ENCODE measurements at places on chromosomes 7 and 10.

- DNase-seq = no peak
Measured at GRCh38 chr10:13316635-13317311, 16.9 kb upstream of the PHYH start.

- peak; percentile 45 for DNase-seq
Measured at GRCh38 chr10:48548531-48549135, 56.2 kb downstream of the ARHGAP22 start.

DNA sequence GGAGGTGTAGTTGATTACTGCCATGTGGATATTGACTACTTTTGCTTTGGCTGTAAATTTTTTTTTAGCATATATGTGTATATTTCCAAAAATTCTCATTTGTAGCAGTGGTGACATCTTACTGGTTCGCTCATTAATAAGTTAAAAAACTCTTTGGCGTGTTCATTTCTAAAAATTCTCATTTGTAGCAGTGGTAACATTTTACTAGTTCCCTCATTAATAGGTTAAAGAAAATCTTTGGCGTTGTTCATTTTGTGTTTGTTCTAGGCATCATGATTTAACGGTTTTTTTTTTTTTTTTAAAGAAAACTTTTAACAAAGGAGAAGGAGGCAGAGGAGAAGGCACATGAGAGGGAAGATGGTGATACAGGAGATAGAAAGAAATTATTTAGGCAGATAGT, 45.9 kb upstream of the CACNB2 start:
- DNase-seq = no peak

- no peak for DNase-seq
Measured at GRCh38 chr7:76051840-76052239, 3.9 kb downstream of the MDH2 start.

DNA sequence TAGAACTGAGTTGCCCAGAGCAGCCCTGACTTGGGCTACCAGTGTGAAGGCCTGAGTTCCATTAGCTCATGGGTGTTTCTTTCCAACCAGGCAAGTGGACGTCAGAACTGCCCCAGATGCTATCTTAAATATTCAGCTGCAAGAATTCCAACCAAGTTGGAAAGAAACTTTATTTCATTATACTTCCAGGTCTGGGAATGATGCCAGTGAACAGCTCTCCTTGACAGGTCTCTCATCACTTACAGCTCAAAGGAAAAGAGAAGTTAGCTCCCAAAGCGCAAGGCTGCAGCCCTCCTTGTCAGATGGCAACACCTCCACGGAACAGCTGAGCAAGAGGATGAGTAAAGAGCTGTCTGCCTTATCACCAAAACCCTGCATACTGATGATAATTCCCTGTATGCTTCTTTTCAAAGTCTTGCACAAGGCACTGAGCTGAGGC, 255.5 kb upstream of the AOAH start:
- DNase-seq = no peak

All from islet precursor cell (in vitro differentiated cells).